IMR-90 (cell line): ENCODE measurements at places on chromosomes 2 and 18. TPM values are rescaled to one million over a fixed set of nuclear protein-coding genes. Genes with fewer than 3 reads are reported as not detected.

MAP2 gene
- 0.26 and 0.29 TPM in 2 replicates for polyA plus RNA-seq

SCYGR8 gene
- polyA plus RNA-seq, result not detected in 2 replicates

ALMS1 gene
- polyA plus RNA-seq, result 20.7 and 52.8 TPM in 2 replicates

DNA sequence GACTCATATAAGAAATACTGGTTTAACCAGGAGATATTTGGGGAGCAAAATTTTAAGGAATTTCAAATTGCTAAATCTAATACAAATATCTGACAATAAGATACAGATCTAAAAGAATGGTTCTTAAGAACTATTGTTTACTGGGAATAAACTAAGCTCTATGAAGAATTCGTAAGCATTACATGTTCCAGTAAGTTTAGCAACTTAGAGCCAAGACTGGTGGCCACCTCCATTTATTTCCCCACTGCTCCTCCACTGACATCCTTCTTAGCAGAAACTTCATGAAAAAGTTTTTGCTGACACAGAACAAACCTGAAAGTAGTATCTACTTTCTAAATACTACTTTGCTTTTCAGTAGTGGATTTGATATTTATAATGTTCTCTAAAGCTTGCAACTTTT is 83.0 kb downstream of the ACSL3 start:
- DNase-seq, result peak; percentile 63
- H3K4me3 ChIP-seq, result no peak overlapping the region
- peak overlapping the region; percentile 84; the same call in 1 of the 2 replicates for H3K27ac ChIP-seq
- no peaks in the 10 kb centered on the region for H3K27me3 ChIP-seq

- no peak overlapping the region for H3K4me3 ChIP-seq
- DNase-seq, result no peak
- H3K27me3 ChIP-seq, result no peaks in the 10 kb centered on the region
Observed at GRCh38 chr2:216004697-216005283, 8.6 kb downstream of the MREG start.

ZNF804A gene
- 2.7 and 2.9 TPM in 2 replicates for polyA plus RNA-seq

GPC1 gene
- 211 and 222 TPM in 2 replicates for polyA plus RNA-seq

GRCh38 chr18:55775972-55776371 is 188.0 kb upstream of the TCF4 start:
- no peak for DNase-seq
- H3K4me1 ChIP-seq, result no peaks in the 10 kb centered on the region; the same call in 1 of the 2 replicates
- no peaks in the 10 kb centered on the region for H3K27me3 ChIP-seq
- H3K27ac ChIP-seq, result no peak overlapping the region
- no peak overlapping the region for H3K4me3 ChIP-seq
- no peaks in the 10 kb centered on the region for H3K36me3 ChIP-seq

DNA sequence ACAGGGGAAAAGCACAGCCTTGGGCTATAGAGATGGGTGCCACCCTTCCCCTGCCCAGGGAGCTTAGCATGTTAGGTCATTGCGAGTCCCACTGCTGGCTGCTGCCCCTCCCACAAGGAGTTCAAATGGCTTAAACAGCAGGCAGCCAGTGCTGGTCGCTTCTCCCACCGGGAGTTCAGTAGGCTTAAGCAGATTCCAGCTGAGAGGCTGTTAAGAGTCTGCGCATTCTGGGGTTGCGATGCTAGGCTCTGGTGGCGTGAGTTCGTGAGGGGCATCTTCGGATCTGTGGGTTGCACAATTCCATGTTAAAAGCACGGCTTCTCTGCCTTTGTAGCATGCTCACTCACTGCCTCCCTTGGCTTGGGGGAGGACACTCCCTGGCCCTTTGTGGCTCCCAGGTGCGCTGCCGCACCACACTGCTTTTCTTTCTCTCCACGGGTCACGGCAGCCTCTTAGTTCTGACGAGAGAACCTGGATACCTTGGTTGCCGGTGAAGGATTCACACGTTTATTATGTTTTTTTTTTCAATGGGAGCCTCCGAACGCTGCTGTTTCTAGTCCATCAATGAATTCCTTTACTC is 93.2 kb downstream of the UNC80 start:
- H3K36me3 ChIP-seq, result no peaks in the 10 kb centered on the region
- DNase-seq, result no peak
- no peak overlapping the region for H3K27ac ChIP-seq
- no peaks in the 10 kb centered on the region for H3K4me1 ChIP-seq
- H3K4me3 ChIP-seq, result no peak overlapping the region

DNA sequence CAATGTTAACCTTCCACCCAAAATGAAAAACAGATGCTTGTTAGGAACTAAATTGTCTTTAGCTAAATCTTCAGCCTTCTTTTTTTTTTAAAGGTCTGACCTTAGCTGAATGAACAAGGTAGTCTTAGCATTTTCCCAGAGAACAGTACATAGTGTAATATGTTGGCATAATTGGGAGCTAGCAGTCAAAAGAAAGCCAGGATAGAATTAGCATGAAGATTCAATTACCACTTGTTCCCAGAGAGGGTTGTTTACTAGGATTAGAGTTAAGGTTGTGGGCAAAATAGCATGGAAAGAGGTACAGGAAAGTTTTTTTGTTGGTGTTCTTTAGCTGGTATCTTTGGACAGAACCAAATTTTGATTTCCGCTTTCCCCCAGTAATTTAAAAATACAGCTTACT is 6.9 kb downstream of the CDH20 start:
- H3K36me3 ChIP-seq, result no peaks in the 10 kb centered on the region
- no peak for DNase-seq
- H3K27me3 ChIP-seq, result peaks cover 8% of the 10 kb centered on the region
- H3K4me3 ChIP-seq, result no peak overlapping the region

DNA sequence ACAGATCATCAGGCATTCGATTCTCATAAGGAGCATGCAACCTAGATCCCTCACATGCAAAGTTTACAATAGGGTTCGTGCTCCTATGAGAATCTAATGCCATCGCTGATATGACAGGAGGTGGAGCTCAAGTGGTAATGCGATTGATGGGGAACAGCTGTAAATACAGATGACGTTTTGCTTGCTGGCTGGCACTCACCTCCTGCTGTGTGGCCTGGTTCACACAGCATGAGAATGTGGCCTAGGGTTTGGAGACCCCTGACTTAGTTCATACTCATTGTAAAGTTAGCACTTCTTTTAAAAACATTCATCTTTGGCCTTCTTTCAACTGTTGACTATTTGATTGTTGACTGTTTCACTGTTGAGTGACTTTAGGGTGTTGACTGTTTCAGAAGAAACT is 8.7 kb upstream of the CHMP1B start:
- H3K4me3 ChIP-seq, result no peak overlapping the region
- H3K27me3 ChIP-seq, result no peaks in the 10 kb centered on the region
- DNase-seq, result no peak
- no peaks in the 10 kb centered on the region for H3K36me3 ChIP-seq
- no peaks in the 10 kb centered on the region for H3K4me1 ChIP-seq

GRCh38 chr2:61425605-61426155 is 45.2 kb downstream of the USP34 start:
- H3K27ac ChIP-seq, result no peak overlapping the region
- H3K27me3 ChIP-seq, result no peaks in the 10 kb centered on the region
- no peak overlapping the region for H3K4me3 ChIP-seq

DNA sequence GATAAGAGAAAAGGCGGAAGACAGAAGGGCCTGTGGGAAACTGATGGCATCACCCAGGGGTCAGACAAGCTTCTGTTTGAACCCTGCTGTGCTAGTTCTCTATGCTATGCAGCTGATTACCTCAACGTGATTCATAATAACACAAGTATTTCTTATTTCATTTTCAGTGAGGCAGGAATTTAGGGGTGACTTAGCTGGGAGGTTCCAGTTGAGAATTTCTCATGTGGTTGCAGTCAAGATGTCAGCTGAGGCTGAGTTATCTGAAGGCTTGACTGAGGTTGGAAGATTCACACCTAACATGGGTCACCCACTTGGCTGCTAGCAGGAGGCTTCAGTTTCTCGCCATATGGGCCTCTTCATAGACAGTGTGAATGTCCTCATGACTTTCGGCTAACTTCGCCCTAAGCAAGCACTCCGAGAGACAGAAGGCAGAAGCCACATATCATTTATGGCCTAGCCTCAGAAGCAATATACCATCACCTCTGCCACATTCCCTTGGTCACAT is 34.0 kb upstream of the TMEM131 start:
- H3K4me3 ChIP-seq, result no peak overlapping the region
- DNase-seq, result peak; percentile 40
- no peak overlapping the region for H3K27ac ChIP-seq
- H3K36me3 ChIP-seq, result no peaks in the 10 kb centered on the region
- no peaks in the 10 kb centered on the region for H3K4me1 ChIP-seq
- peaks cover 4% of the 10 kb centered on the region; the same call in 1 of the 2 replicates for H3K27me3 ChIP-seq

DNA sequence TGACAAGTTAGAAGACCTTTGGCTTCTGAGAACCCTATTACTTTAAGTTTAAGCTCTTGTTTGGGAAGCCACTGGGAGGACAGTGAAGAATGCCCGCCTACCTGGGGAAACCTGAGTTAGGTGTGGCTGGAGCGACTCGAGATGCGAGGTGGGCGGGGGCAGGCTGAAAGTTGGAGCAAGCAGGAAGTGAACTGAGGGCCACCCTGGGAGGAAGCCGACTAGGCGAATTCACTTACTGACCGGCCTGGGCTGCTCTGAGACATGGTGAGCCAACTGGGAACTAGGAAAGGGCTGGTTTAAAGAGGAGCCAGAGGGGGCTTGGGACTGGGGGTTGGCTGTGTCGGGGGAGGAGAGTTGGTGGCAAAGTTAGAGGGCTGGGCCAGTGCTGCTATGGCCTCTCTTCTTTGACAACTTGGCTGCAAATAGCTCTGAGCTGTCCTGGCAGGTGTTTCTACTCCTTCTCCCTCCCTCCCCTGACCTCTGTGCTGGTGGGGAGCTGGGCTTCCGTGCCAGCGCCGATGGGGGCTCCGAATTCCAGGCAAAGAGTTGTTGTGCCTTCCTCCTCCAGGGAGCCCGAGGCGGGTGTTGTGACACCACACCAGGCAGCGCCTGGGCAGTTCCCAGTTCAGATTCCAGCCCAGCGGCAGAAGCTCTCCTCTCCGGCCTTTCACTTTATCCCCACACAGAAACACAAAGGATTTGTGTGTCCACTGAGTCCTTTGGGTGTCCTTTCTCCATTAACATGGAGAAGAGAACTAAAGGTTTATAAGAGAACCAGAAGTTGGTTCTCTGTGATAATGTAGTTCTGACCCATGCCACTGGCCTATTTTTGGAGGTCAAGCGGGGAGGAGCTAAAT is at the start of gene VAMP8:
TSS of gene VAMP8 (plus strand) at position 201 of the 857 bp plus-strand sequence. CDS start at position 262, 61 bp downstream.
- H3K27me3 ChIP-seq, result peaks cover 4% of the 10 kb centered on the region
- DNase-seq, result no peak
- peaks cover 16% of the 10 kb centered on the region; the same call in 1 of the 2 replicates for H3K4me1 ChIP-seq
- H3K4me3 ChIP-seq, result no peak within 1 kb of the TSS
- H3K27ac ChIP-seq, result peak within 1 kb of the TSS; percentile 68; the same call in 1 of the 2 replicates

- peak; percentile 89 for DNase-seq
- H3K27ac ChIP-seq, result peak overlapping the region; percentile 49; the same call in 1 of the 2 replicates
- no peak overlapping the region for H3K4me3 ChIP-seq
- H3K36me3 ChIP-seq, result no peaks in the 10 kb centered on the region
- no peaks in the 10 kb centered on the region for H3K27me3 ChIP-seq
Observed at GRCh38 chr2:62660582-62661262, 44.8 kb upstream of the EHBP1 start.
